DMS79 treated with DMSO at 0.1 percent for 48 hours (cell line): ENCODE measurements at places on chromosomes 3 and 15.

- no peak for DNase-seq
Observed at GRCh38 chr15:99253381-99254090, 2.3 kb downstream of the LRRC28 start.

GRCh38 chr3:184414418-184415202, 34.8 kb downstream of the CHRD start:
- no peak for DNase-seq

GRCh38 chr3:13513051-13513912, 33.2 kb downstream of the HDAC11 start:
- DNase-seq = no peak

DNA sequence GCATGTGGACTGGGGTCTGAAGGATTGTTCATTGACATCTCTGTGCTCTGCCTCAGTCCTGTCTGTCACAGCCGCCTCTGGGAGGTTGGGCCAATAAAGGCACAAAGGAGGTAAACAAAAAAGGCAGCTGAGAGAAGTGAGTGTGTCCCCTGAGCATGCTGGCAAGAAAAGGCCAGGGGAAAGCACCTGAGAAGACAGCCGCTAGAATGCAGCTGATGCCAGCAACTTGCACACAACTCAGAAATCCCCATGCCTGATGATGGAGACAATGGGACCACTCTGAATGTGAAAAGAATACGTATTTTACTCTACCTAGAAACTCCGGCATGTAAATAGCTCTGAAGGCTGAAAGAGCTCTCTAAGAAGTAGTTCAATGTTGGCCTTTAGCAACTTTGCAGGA, 118.7 kb downstream of the KCNH8 start:
- DNase-seq = no peak

DNA sequence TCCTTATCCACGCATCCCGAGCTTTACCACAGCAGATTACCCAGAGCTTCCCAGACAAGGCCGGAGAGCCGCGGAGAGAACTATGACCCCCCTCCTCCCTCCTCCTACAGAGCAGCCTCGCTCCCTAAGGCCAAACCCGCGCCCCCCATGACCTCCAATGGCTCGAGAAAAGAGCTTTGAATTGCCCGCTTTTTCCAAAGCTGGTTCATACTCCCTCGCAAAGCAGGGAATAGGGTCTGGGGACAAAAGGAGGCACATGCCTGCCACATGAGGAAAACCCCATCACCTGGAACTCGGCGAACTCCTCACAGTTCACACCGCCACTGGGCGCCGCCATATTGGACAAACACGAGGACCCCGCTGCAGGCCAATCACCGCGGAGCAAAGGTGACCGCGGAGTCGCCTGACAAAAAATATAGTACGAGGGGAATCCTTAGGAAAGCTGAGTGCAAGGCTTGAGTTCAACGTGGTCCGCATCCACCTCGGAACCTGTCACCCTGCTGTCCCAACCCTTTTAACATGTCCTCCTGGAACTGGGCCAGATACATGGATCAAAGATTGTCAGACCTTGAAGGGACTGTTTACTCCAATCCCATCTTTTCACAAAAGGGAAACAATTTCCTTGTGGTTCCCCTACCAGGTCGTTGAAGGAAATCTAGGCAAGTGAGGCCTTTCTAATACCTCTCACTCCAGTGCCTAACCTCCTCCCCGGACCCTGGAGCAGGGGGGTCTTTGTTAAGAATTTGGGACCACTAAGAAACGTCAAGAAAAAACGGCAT, at the start of gene MIX23:
MIX23 (minus strand) TSS at position 344 of the 779 bp plus-strand sequence; CDS start at position 337, 7 bp downstream.
- peak; percentile 93 for DNase-seq

DNA sequence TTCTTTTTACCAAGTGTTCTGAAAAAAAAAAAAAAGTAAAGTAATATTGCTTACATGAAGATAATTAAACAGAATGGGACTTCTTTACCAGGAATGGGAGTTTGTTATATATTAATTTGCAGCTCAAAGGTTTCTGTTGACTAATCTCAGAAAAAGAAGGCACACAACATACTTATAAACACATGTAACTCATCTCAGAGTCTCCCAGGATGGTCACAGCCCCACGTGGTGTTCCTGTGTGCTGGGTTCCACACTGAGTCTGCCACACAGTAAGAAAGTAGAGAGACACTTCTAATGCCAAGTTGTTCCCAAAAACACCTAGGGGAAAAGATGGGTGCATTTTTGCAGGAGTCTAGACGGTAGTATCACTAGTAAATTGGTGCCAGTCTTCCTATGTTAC, 116.7 kb upstream of the ICE2 start:
- DNase-seq = no peak

DNA sequence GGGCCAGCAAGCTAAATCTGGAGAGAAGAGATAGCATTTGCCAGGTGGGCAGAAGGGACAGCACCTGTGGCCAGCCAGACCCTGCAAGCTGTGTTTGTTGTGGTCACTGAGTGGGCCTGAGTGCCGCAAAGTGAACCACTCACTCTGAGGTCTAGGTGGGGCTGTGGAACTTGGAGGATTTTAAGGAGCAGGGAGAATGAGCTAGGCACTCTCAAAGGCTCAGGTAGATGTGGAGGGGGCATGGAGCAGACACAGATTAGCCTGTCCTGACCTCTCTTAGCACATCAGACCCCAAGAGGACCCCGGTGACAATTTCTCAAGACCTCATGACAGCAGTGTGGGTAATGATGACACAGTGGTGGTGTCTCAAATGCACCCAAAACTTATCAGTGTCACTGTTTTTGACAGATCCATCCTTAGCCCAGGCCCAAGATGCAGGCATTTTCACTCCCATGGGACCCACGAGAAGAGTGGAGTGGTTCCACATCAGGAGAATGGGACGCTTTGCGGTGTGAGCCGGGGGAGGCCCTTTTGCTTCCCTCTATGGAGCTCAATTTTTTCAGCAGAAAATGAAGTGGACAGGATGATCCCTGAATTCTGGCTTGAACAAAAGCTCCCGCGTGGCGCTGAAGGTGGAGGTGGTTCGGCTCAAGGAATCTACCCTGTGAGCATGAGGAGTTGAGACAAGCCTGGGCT, 43.8 kb upstream of the TLE3 start:
- no peak for DNase-seq

- no peak for DNase-seq
Observed at GRCh38 chr3:45509038-45509767, 85.3 kb upstream of the LIMD1 start.

GRCh38 chr15:99443056-99443756, 122.6 kb upstream of the MEF2A start:
- no peak for DNase-seq

DNA sequence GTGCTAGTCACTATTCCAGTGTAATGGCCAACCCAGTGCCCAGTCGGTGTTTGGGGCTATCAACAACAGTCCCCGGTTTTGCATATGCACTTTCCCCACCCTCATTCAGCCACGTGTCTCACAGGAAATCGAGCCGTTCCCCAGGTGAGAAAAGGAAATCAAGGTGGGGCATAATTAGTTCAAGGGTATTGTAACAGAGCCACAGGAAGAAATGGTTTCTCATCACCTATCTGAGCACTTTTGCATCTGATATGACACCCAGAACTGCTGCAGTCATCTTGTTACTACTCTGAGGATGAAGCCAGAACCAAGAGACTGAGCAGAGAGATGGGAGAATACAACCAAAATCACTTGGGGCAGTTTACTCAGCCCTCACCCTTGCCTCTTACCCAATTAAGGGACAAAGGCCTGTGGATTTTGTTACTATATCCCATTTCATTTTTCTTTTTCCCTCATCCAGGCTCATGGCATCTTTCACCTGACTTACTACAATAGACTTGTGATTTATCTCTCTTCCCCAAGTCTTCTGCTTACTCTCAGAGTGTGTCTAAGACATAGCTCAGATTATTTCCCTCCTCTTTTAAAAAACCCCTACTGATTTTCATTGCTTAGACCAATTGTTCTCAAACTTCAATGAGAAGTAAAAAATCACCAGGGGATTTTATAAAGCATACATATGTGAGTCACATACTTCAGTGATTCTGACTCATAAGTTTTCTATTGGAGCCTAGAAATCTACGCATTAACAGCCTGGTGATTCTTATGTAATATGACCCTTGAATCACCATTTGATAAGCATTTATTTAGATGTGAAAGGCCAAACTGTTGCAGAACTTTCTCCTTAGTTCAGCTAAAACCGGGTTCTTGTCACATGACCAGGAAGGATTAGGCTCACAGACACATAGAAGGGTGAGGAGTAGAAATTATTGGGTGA, 40.5 kb downstream of the TRAT1 start:
- DNase-seq = no peak

DNA sequence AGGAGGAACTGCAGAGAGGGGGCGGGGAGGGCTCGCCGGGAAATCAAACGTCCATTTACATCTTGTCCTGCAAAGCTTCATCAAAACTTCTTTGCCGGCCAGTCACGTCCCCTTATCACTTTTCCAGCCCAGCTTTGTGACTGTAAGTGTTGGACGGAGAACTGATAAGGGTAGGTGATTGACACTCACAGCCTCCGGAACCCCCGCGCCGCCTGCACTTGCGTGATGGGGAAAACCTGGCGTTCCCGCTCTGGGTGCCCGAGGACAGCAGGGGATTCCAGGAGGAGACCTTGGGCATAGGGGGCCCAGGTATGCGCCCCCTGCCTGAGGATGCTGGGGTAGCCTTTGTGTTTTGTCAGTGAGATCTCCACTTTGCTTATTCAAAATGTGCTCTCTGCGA, 72.8 kb upstream of the ANKRD34C start:
- DNase-seq = no peak

DNA sequence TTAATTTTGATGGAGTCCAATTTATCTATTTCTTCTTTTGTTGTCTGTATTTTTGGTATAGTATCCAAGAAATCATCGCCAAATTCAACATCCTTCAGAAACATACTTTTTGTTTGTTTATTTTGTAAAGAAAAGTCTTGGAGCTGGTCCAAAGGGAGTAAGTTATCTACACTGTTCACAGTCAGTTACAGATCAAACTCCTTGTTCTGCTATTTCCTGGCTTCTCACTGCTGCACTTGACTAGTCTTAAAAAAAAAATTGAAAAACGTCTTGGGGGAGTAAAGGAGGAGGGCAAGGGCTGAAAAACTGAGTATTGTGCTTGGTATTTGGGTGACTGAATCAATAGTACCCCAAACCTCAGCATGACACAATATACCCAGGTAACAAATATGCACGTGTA, 105.6 kb downstream of the NFKBIZ start:
- DNase-seq = peak; percentile 87

GRCh38 chr15:78211189-78211921, 23.0 kb downstream of the ACSBG1 start:
- DNase-seq = no peak

- DNase-seq = no peak
Observed at GRCh38 chr15:52710050-52710707, 31.0 kb upstream of the ATOSA start.

GRCh38 chr15:62649793-62650420, 392.6 kb upstream of the TPM1 start:
- DNase-seq = no peak

DNA sequence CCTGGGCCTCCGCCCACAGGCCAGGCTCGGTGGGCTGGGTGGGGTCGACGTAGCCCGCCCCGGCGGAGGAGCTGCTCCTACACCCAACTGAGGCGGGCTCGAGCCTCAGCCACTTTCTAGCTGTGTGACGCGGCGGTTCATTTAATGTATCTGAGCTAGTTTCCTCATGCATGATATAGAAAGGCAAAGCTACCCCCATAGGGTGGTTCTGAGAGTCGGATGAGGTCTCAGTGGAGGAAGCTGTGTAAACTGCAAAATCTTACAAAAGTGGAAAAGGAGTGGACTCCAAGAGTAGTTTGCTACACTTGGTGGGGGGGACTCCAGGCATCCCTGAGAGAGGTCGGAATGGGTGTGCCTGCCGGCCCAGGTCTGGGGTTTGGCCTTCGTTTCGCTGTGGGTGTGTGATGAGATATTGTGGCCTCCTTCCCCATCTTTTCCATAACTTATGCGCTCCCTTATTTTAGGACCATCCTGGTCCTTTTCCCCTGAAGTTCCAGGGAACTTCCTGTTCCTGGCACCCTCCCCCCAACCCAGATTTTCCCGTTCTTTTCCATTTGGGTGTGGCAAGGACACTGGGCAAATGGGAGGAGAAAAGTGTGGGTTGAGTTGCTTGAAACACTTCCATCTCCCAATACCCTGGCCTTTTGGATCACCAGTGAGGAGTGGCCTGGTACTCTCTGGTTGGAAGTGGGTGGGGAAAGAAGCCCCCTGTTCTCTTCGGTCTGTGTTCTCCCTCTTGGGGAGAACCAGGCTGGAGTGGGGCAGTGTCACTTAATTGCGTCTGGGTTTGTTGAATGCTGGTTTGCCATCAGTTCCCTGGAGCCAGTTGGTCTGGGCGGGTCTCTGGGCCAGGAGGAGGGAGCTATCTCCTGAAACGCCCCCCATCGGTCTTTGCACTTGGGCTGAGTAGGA, 1.1 kb downstream of the PDIA5 start:
- DNase-seq = no peak

- no peak for DNase-seq
Observed at GRCh38 chr3:128496602-128497304, 3.8 kb upstream of the GATA2 start.

DNA sequence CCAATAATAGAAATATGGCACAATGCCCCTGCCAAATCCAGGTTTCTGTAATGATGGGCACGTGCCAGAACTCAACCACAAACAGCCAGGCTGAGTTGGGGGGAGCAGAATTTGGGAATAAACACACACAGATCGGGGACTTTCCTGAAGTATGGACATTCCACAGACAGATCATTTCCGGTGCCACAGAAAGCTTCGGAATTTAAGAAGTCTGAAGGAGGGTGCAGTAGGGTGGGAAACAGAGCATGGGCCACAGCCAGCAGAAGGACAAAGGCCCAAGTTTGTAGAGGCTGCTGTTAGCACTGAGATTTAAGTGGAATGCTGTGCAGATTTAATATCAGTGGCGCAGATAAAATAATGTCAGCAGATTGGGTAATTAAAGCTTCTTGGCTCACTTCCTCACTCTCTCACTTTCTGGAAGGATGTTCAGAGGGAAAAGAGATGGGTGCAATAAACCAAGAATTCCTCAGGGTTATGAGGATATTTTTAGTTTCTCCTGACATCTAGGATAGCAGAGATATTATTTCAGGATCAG, 67.4 kb downstream of the MYLK start:
- no peak for DNase-seq

DNA sequence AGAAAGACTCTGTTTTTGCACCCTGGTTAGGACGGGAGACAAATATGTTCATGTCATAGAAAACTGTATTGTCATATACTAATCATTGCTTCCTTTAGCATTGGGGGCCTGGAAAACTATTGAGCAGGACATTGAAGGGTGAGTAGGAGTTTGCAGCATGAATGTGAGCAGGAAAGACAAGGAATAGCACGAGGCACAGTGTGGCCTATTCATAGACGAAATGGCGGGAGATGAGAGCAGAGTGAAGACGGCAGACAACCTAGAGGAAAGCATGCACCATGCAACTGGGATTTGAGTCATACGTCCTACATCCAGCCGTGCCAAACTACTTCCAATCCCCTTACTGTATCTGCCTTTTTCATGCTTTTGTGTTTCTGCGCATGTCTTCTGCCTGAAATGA, 508.1 kb downstream of the NTRK3 start:
- no peak for DNase-seq

GRCh38 chr3:39062180-39062579, 10.4 kb downstream of the WDR48 start:
- no peak for DNase-seq
